LNCaP clone FGC (cell line): ENCODE measurements at places on chromosomes 2 and 18.

DNA sequence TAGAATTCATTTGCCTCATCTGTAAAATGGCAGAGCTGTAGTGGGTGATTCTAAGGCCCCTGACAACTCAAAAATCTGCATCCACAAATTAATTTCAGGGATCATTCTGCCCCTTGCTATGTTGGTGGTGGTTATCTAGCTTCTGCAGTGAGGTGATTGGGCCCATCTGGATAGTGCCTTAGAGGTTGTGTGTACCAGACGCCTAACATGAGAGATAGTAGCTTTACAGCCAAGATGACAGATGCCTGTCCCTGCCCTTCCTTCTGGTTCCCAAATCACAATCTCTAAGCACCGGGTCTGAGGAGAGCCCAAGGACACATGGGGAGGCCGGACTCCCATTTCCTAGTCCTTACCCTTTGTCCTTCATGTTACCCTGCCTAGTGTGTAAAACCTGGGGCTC, 51.1 kb upstream of the TNP1 start:
- DNase-seq = no peak

DNA sequence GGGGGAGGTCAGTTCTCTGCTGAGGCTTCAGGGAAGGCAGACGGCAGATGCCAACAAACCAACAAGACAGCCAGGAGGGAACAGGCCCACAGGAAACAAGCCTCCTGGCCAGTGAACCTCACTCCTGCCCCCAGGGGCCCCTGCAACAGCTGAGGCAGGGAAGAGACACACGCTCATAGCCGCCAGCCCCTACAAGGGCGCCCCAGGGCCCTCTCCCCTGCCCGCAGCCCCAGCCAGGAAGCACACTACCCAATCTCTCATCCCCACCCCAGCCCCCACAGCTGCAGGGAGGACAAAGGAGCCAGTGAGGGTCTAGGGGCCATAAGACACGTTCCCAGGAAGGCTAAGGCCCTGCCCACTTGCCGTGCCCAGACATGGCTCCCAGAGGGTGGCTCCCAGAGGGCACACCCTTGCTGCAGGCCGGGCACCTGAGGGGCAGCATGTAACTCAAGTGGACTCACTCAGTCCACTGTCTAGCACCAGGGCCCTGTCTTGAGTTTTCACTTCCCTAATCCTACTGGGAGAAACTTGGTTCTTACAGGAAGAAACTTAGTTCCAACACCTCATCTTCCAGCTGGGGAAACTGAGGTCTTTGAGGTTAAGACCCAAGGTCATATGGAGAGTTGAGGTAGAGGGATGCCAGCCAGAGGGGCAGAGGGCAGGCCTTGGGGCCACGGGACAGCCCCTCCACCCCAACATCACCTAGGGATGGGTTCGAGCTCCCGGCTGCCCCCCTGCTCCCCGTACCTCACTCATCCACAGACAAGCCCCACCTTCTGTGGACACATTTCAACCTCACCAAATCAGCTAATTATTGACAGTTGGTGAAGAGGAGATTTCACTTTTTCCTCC, 37.3 kb downstream of the EMX1 start:
- DNase-seq = no peak

DNA sequence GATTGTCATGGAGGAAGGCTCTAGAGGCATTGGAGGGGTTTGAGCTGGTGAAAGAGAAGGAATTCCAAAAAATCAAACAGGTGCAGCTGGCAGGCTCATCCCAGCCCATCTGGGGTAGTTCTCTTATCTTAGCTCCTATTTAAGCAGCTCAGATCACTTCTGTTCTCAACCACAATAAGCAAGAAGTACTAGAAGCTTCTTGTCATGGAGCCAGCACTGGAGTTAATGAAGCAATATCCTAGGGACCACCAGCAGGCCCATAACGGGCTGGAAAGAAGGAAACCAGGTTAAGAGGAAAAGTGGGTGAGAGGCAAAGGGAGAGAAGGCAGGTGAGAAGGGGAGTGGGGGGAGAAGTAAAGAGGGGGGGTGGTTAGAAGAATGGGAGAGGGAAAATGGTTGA, 100.7 kb upstream of the ZFP36L2 start:
- no peak for DNase-seq

- no peak for DNase-seq
These were observed 430.7 kb downstream of the CDH2 start for GRCh38 chr18:27746241-27746640.

- DNase-seq = no peak
These were observed 412 bp downstream of the GPD2 start for GRCh38 chr2:156436497-156437085.
